Muscle of leg (tissue), 16 donors: ENCODE measurements at places on chromosomes 2 and 18. TPM values are rescaled to one million over a fixed set of nuclear protein-coding genes. Genes with fewer than 3 reads are reported as not detected.

DNA sequence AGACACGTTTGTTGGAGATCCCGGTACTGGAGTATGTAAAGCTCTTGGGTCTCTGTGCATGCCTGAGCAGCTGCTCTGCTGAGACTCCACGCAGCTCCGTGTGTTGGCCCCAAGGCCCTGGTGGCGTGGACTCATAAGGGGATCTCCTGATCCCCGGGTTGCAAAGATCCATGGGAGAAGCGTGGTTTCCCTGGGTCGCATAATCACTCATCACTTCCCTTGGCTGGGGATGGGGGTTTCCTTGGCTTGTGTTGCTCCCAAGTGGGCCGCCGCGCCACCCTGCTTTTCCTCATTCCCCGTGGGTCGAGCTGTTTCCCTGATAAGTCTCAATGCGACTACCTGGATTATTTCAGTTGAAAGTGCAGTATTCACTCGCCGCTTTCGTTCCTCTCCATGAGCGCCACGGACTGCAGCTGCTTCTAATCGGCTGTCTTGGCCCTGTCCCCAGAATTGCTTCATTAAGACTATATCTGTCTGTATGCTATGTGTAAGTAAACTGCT is 76.0 kb downstream of the EPC2 start:
- peak; percentile 91 for DNase-seq

GRCh38 chr2:199602271-199602895 is 144.6 kb upstream of the SATB2 start:
- DNase-seq: peak; percentile 10

DNA sequence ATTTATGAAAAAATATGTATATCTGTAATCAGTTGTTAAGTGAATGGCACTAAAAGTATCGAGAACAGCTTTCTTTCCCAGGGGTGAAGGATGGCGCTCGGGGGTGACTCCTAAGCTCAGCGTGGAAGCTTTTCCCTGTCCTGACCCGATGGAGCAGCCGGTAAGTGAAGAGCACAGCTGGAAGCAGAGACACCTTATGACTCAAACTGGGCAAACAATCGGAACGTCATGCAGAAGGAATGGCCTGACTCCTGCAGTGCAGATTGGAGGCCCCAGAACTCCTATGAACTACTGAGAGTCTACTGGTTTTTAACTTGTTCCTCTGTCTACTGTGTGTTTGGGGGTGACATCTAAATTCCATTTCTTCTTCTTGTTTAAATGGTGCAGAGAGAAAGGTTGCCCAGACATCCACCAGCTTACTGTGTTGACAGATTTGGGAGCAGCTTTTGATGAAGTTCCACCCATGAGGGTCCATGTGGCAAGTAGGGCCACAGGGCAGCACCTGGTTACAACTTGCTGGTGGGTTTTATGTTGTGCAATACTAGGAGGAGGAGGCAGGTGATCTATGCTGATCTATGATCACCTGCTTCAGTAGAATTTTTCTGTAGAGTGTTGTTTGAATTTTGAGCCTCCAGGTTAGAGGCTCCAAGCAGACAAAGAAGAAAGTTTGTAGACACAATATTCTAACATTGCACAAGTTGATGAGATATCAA is 52.8 kb upstream of the TMEM182 start:
- no peak for DNase-seq

- DNase-seq: peak; percentile 40
Observed at GRCh38 chr2:217685255-217685605, 317.6 kb downstream of the TNS1 start.

Gene GLI2
- polyA plus RNA-seq: 11.8 TPM

GRCh38 chr18:30491815-30492551 is 550.6 kb downstream of the DSC3 start:
- no peak for DNase-seq

Gene HRH4
- polyA plus RNA-seq: 0.08 TPM

DNA sequence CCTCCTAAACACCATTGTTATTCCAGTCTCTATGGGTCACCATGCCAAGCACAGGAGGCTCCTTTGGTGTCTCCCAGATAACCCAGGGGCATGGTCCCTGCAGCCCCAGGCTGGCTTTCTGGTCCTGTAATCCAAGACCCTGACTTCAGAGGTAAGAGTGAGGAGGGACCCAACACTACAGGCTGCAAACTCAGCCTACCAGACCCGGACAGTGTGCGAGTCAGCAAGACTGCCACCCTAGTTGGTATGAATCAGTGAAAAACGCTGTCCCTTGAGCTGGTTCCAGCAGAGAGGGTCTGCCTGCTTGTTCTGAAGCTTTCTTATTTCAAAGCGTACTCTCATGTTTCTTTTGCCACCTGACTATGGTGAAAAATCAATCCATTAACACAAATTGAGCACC is 47.6 kb upstream of the ZFP36L2 start:
- DNase-seq: no peak

GRCh38 chr2:161771148-161771547 is 146.9 kb downstream of the SLC4A10 start:
- DNase-seq: no peak

Gene EPB41L3
- 108 TPM for polyA plus RNA-seq

DNA sequence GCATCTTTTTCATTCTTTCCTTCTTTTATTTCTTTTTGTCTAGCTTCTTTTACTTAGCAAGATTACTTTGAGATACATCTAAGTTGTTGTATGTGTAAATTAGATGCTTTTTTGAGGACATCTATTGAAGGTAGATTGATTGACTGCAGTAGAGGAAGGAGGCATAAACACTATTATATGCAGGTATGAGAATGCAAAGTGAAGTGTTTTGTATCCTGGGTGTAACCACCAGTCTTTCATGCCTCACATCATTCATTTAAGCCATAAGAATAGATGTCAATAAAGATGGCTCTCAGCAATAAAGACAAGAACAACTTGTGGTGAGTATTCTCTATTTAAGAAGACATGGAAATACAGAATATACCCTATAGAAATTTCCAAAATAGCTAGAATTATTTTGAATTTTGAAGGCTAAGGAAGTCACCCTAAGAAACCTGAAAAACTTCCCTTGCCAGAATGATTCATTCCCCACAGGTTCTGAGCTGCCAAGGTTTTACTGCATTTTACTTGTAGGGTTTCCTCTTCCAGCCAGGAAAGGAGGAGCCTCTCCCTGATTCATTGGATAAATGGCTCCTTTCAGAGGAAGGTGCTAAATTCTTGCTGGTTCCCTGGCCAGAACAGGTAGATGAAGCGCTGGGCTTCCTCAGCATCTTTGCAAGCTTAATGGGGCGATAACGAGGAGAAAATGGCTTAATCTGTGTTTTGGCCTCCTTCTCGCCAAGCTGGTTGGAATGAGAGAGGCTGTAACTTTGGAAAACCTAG is 279.8 kb upstream of the SLC14A2 start:
- peak; percentile 75 for DNase-seq

- no peak for DNase-seq
Observed at GRCh38 chr2:229375251-229375650, 104.2 kb upstream of the PID1 start.

- peak; percentile 43 for DNase-seq
Observed at GRCh38 chr2:239393388-239393940, 7.4 kb downstream of the HDAC4 start.

- DNase-seq: no peak
Observed at GRCh38 chr18:25170402-25170801, 181.6 kb downstream of the ZNF521 start.

GRCh38 chr2:127024769-127025358 is 82.1 kb downstream of the BIN1 start:
- DNase-seq: peak; percentile 48

DNA sequence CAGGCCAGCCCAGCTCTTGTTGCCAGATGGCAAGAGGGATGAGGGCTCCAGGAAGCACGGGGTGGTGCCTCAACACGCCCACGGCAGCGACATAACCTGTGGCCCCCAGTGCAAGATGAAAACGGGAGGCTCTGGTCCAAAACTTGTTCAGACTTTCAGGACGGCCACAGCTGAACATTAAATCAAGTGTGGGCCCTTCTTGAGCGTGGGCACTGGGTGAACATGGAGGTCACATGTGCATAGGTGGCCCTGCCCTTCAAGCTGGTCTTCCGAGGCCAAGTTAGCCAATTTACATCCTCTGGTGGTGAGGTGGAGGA is 77.5 kb downstream of the NDUFA10 start:
- DNase-seq: no peak

- DNase-seq: peak; percentile 79
Observed at GRCh38 chr18:51666763-51667191, 469.3 kb upstream of the MEX3C start.

Gene ATOH8
- polyA plus RNA-seq: 14.0 TPM

DNA sequence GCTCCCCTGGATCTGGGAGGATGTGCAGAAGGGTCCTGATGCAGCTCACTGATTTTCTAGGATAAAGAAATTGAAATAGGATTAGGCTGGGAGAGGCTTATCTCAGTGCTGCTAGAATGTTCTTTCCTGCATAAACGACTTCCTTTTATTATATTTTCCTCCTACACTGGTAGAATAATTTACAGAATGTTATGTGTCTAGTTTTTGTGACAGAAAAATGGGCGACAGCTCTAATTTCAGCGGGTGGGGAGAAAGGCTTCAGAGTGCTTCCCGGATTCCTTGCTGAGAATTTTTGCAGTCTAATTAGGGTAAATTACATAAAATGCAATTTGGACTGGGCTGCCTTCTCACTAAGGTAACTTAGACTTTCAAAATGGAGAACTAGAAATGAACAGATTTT is 66.2 kb downstream of the SKA1 start:
- no peak for DNase-seq

DNA sequence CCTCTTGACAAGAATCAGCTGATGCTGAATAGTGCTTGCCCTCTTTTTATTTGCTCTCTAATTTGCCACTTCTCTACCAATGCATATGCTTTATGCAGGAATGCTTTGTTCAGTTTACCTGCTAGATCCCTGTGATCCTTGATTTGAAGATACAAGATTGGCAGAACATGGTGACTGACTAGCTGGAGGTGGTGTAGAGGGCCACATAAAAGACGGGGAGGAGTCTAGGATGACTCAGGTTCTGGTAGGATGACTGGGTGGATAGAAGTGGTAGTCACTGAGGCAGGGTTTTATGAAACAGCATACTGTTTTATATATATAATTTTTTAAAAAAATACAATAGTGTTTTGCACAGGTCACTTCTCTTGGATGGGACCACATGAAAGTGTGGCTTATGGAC is 6.3 kb upstream of the ADGRF3 start:
- no peak for DNase-seq

Gene BCL11A
- polyA plus RNA-seq: 2.8 TPM

DNA sequence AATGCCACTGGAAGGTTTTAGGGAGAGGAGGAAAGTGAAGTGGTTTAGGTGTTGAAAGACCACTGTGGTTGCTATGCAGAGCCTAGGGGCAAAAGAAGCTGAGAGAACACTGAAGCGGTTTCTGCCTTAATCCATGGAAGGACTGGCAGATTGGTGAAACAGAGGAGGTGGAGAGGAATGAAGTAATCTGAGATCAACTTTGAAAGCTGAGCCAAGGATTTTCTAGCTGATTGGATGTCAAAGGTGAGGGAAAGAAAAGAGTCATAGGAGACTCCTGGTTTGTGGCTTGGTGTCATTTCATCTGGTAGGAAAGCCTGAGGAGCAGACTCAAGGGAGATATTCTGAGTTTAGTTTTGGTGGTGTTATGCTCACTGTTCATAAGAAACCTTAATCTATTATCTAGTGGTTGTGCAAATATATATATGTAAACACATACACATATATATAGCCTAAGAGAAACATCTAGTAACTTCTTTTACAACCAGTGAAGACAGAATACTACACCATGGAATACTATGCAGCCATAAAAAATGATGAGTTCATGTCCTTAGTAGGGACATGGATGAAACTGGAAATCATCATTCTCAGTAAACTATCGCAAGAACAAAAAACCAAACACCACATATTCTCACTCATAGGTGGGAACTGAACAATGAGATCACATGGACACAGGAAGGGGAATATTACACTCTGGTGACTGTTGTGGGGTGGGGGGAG is 134.1 kb upstream of the CREB1 start:
- DNase-seq: no peak

- DNase-seq: no peak
Observed at GRCh38 chr18:46179306-46179705, 75.1 kb downstream of the HAUS1 start.

DNA sequence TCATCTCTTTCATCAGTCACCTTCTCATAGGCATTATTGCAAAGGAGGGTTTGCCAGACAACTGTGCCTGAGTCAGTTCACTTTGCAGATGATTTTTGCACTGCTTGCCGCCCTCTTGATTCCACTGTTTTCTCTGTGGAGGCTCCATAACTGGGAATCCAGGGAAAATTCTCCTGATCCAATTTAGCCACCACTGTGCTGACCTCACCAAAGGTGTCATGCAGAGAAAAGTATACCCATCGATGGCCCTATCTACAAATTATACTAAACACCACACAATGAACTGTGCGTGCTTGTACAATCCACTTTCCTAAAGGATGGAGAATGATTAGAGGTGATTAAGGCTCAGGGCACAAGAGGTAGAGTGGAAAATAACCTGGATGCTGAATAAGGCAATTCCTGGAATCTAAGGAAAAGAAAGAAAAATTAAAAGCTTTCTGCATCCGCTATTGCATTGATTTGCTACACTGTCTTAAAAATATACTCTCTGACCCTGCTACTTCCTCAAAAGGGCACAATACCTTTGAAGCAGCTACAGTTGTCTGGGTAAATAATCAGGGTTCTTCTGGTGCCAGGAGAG is 409.4 kb downstream of the RIT2 start:
- no peak for DNase-seq

DNA sequence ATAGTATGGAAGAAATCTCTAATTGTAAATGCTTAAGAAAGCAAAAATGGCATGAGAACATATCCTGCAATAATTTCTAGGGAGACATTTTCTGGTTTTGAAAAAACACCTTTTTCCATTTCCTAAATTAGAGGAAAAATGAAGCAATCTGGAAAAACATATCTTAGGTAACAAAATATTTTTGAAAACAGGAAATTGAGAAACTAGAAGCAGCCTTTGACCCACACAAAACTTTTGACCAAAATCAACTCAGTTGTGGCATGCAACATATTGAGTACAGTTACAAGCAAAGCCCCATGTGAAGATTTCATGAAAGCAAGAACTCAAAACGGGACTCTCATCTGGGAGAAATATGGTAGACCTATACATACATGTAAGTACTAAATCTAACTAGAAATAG is 28.6 kb upstream of the CHAC2 start:
- no peak for DNase-seq

Gene CFC1
- polyA plus RNA-seq: not detected

Gene EFR3B
- 4.5 TPM for polyA plus RNA-seq
